ENCODE measurements at places on chromosomes 4 and X.

GRCh38 chr4:85824166-85824945 is 349.4 kb downstream of the ARHGAP24 start:
- no peak for DNase-seq

- DNase-seq: peak; percentile 76
Observed at GRCh38 chr4:26787461-26788340, 72.9 kb upstream of the STIM2 start.

DNA sequence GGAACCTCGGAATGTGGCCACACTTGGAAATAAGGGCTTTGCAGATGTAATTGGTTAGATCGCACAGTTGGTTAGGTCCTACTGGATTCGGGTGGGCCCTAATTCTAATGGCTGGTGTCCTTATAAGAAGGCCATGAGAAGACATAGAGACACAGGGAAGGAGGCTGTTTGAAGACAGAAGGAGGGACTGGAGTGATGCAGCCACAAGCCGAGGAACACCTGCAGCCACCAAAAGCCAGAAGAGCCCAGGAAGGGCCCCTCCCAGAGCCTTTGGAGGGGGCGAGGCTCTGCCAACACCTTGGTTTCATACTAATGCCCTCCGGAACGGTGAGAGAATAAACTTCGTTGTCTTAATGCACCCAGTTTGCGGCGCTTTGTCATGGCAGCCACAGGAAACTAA is 47.0 kb downstream of the EVC start:
- no peak for DNase-seq

DNA sequence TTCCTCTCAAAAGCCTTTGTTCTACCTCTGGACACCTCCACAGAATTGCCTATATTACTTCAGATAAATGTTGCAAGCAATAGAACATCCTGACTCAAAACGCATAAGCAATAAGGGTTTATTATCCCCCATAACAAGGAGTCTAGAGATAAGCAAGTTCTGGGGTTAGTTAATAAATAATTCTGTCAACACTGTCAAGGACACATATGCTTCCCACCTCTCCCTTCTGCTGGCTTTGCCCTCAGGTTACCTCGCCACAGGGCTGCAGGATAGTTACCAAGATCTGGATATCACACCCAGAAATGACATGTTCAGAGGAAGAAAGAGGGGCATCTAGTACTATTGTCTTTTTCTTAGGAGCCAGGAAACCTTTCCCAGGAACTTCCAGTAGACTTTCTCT is 14.0 kb upstream of the DUSP21 start:
- DNase-seq: no peak

DNA sequence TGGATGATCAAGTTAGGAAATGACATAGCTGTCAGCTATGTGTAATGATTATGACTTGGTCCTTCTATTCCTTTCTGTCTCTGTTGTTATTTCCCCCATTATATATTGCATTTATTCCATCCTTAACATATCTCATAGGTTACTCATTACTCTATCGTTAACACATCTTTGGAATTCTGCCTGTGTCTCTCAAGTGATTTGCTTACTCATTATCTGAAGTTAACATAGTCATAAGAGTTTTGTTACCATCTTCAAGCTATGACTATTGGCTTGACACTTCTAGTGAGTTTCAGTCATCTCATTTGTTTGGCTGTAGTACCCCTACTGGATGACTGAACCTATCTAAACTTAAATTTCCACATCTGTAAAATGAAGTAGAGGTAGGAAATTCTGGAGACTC is 286.1 kb upstream of the PPP1R2C start:
- peak; percentile 23 for DNase-seq

- peak; percentile 9 for DNase-seq
Observed at GRCh38 chr4:155777971-155778735, 19.3 kb downstream of the GUCY1B1 start.

- no peak for DNase-seq
Observed at GRCh38 chrX:103789004-103789403, 12.4 kb downstream of the PLP1 start.

- DNase-seq: peak; percentile 58
Observed at GRCh38 chr4:186570193-186570996, 15.0 kb upstream of the MTNR1A start.

DNA sequence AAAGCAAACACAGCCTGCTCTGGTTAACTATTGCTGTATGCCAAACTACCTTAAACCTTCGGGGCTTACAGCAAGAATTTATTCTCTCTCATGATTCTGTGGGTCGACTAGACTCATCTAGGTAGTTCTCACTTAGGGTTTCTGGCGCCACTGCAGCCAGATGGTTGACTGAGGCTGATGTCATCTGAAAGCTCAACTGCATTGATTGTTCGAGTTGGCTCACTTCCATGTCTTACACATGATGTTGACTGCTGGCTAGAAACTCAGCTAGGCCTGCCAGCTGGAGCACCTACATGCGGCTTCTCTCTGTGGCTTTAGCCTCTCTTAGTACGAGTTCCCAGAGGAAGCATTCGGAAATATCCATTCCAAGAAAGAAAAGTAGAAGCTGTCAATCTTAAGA is 103.2 kb downstream of the SRPX start:
- DNase-seq: peak; percentile 28

- no peak for DNase-seq
Observed at GRCh38 chr4:185535612-185536410, 504 bp upstream of the PDLIM3 start.

DNA sequence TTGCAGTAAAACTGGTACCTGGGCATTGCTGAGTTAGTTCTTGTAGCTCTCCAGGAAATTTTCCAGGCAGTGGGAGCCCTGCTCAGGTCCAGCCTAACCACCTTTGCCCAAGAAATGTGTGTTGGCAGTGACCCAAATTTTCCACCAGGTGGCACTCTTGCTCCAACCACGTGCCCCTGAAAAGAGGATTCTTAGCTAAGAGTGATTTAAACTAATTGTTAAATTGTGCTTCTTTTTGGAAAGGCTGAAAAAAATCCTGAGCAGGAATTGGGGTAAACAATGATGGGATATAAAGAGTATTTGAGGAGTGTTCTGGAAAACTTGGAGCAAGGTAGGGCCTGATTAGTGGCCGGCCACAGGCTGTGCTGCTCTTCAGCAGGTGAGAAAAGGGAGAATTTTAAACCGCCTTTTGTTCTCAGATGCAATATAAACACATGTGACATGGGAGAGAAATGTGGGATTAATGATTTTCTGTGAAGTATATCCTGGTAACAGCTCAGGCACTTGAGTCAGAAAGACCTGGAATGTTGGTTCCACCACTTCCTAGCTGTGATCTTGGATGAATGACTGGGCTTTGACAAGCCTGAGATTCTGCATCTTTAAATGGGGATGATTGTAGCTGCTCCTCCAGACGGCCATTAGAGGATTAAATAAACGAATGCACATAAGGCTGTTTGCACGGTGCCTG is 219.6 kb downstream of the PTTG2 start:
- peak; percentile 84 for DNase-seq

GRCh38 chr4:61182915-61183314 is 17.2 kb upstream of the ADGRL3 start:
- no peak for DNase-seq

DNA sequence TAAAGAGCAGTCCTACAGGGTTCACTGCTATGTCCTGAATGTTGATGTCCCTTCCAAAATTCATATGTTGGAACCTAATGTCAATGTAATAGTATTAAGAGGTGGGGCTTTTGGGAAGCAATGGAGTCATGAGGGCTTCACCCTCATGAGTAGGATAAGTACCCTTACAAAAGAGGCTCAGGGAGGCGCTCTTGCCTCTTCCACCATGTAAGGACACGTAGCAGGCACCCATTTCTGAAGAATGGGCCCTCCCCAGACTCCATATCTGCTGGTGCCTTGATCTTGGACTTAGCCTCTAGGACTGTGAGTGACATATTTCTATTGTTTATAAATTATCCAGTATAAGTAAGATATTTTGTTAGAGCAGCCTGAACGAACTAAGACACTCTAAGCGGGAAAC is 15.8 kb downstream of the MED28 start:
- DNase-seq: no peak

DNA sequence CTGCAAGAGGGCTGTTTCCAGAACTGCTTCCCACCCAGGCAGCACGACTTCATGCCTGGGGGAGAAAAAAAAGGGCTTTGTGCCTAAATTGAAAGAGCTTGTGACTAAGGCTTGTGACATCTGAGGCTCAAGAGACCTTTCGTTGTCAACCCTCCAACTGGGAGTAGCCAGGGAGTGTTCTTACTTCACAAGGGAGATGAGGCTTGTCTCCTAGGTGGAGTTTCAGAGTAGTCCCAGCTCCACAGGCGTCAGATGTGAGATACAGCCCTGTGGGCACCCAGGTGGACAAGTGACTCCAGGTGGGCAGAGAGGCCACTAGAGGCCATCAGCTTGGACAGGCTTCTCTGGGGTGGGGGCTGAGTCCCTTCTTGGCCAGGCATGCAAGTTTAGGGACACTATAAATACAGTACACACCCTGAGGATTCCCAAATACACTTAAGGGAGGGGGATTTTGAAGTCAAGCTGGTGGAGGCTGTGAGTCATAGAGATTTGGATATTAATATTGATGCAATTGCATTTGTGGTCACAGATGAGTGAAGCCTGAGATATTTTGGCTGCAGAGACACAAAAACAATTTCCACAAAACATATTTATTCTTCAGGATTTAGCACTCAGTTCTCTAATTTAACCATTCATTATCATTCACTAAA is 40.1 kb upstream of the SETD7 start:
- peak; percentile 75 for DNase-seq

DNA sequence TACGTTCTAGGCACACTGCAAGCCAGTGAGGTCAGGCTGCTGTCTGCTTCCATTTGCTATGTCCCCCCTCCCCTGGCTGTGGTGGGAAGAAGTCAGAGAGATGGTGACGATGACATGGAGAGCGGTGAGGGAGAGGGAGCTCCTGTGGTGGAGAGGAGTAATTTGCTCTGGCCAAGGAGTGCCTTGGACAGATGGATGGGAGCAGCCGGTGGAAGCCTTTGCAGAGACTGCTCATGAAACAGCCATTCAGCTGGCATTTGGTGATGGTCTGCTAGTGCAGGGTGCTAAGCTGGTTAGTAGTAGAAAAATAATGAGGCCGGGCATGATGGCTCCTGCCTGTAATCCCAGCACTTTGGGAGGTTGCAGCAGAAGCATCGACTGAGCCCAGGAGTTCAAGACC is 124.1 kb downstream of the FHDC1 start:
- DNase-seq: no peak

- DNase-seq: no peak
Observed at GRCh38 chr4:153655928-153656327, 28.2 kb upstream of the TLR2 start.

DNA sequence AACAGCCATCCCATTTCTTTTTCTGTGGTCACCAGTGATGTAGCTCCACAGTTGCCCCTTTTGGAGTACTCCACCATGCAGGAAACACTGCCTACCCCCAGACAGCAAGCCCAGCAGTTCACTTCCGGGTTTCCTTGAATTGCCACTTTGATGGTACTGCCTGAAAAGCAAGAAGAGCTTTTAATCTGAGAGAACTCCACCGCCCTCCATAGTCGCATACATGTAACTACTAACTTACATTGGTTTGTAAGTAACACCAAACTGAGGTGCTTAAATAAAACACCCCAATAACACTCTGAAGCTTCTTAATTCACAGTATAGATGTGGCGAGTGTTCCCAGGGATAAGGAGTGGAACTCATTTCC is 53.6 kb upstream of the HPSE start:
- DNase-seq: no peak

DNA sequence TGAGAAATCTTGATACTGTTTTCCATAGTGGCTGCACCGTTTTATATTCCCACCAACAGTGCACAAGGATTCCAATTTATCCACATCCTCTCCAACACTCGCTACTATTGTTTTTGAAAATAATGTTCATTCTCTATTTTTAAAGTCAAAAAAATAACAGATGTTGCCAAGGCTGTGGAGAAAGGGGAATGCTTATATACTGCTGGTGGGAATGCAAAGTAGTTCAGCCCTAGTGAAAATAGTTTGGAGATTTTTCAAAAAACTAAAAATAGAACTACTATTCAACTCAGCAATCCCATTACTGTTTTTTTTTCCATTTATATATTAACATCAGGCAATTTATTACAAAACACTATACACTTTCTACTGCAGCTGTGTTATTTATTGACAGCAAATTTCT is 208.7 kb downstream of the CBLL2 start:
- DNase-seq: peak; percentile 10

GRCh38 chrX:19800821-19801374 is 86.5 kb downstream of the SH3KBP1 start:
- DNase-seq: no peak

DNA sequence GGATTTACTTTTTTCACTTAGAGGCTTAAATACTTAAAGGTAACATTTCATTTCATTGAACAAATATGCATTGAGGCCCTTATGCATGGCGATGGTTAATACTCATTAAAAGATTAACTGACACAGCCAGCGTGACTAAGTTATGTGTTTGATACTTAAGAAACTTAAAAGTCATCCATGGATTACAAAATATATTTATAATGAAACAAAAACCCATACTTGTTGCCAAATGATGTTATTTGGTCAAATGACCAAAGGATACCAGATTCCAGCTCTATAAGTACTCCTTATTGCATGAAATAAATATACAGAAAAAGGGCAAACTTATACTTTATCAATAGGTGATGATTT is 26.7 kb downstream of the ZNF330 start:
- no peak for DNase-seq

GRCh38 chrX:275967-276580 is 5.1 kb upstream of the PLCXD1 start:
- DNase-seq: peak; percentile 73

DNA sequence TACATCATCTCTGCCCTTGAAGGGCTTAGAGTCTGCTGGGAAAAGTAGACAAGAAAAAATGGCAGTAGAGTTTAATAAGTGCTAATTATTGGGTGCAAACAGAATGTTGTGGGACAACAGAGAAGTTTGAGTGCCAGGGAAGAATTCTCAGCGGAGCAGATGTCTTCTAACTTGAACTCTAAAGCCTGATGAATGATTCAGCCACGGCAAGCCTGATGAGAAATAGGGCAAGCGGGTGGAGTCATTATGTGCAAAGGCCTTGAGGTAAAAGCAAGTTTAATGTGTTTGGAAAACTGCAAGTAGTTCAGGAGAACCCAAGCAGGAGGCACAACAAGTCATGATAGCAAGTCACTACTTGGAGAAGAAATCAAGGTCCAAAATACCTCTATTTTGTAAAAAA is 37.5 kb downstream of the GC start:
- no peak for DNase-seq

DNA sequence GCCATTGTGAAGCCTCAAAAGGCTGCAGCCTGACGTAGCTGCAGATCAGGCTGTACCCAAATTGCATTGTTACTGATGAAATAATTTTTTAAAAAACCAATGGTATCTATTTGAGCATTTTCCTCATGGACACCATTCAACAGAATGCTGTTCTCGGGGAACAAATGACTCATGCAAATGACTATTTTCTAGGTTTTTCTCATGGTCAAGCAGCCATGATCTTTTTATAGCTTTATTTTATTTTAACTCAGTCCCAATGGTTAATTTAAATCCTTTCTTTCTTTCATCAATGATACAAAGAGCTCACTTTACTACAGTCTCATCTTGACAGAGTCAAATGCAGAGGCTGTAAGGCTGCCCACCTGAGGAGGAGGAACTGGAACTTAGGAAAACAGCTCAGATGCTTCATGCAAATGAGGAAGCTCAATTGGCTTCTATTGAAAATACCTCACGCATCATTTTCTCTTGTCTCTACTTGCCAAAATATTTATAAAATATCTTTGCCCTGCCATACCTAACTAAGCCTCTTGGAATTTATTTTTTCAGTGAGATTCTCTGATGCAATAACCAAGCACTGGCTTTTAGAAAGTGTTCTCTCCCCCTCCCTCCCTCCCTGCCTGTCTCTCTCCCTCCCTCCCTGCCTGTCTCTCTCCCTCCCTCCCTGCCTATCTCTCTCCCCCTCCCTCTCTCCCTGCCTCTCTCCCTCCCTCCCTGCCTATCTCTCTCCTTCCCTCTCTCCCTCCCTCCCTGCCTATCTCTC is 81.0 kb downstream of the SORBS2 start:
- DNase-seq: peak; percentile 73

- no peak for DNase-seq
Observed at GRCh38 chr4:184201179-184201578, 16.5 kb downstream of the ENPP6 start.

Data from fibroblast of skin of right biceps (primary cell).